ENCODE measurements at places on chromosomes 12 and 14.

DNA sequence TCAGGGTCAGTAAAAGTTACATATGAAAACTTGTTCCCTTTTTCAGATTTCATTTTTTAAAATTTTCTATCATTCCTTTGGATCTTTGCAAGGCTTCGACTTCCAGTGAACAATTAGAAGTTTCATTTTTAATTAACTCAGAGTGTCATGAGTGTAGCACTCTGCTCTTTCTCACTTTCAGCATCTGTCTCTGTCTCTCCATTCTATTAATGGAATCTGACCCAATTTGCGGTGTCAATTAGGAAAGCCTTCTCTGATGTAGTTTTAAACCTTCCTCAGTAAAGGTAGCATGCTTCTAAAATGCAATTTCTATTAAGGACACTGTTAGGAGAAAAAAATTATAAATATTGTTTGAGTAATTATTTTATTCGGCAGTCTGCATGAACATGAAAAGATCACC, 68.3 kb downstream of the SLC38A1 start:
- DNase-seq = no peak

DNA sequence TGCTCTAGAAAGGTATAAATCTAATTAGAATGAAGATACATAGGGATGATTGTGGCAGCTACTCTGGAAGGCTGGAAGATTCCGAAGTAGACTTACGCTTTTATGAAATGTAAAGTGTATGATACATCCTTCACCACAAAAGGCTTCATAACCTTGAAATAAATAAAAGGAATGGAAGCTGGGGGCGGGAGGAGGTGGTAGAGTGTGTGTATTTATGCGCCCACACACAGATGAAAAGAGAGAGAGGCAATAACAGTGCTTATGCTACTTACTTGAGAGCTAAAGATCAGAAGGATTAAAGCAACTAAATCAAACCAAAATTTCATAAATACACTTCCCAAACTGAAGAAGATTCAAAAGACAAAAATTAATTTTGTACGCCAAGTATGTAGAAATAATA, 30.4 kb downstream of the CBX5 start:
- DNase-seq = no peak

- no peak for DNase-seq
These were observed 32.5 kb downstream of the MMAB start for GRCh38 chr12:109540526-109541412.

DNA sequence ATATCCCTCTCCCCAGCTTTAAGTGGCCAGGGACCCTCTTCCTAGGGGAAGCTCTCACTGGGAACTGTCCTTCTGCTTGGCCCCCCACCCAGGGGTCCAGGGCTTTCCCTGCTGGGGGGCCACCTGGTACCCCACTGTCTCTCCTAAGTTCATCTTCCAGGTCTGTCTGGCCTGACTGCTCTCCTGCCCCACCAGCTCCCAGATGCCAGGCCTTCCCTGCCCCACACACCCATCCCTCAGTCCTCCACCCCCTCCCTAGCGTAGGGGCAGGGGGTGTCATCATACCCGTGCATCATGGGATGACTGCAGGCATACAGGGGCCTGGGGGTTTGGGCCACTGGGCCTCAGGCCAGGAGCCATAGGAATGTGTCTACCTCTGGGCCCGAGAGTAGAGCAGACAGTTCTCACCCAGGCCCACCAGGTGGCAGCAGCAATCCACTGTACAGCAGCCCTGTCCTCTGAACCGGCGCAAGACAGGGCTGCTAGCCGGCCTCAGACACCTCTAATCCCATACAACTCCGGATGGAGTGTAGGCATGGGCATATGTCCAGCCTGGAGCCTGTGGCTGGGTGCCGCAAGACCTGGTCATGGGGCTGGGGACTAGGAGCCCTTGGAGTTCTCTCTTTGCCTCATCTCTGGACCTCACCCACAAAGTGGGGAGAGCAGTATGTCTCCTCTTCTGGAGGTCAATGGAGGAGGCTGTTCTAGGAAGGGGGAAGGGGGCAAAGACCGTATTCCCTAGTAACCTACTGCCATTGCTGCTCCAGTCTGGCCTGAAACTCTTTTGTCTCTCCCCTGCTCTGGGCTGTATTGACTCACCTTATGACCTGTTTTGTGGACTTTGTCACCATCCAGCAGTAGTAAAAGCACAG, 10.0 kb upstream of the SMARCD1 start:
- peak; percentile 25 for DNase-seq

DNA sequence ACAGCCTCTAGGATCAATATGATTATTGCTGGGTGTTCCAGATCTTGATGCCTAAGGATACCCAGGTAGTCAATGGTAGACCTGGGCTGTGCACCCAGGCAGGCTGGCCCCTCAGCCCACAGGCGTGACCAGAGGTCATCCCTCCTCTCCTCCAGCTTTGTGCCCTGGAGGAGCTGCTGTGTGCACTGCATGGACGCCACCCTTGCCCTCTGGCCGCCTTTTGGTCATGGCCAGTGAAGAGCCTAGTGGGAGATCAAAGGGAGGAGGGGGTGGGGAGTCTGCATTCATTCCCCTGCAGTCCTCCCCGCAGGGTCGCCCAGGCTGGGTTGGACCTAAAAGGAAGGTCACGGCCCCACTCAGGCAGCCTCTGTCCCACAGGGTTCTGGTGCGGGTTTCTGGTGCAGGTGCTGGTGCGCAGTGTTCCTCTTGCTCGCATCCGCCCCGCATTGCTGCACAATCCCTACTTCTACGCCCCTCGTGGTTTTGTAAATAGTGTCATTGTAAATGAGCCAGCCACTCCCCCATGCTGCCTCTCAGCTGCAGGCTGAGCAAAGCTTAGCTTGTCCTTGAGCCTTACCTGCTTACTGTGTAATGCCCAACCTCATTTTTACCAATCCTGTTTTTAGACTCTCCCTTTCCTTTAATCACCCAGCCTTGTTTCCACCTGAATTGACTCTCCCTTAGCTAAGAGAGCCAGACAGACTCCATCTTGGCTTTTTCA, 55.3 kb downstream of the PSMA6 start:
- no peak for DNase-seq

- DNase-seq = no peak
These were observed 74.4 kb downstream of the POLR3B start for GRCh38 chr12:106431839-106432411.

GRCh38 chr14:37890095-37890494, 294.7 kb downstream of the TTC6 start:
- no peak for DNase-seq

- no peak for DNase-seq
These were observed 15.1 kb downstream of the FKBP11 start for GRCh38 chr12:48910196-48910595.

DNA sequence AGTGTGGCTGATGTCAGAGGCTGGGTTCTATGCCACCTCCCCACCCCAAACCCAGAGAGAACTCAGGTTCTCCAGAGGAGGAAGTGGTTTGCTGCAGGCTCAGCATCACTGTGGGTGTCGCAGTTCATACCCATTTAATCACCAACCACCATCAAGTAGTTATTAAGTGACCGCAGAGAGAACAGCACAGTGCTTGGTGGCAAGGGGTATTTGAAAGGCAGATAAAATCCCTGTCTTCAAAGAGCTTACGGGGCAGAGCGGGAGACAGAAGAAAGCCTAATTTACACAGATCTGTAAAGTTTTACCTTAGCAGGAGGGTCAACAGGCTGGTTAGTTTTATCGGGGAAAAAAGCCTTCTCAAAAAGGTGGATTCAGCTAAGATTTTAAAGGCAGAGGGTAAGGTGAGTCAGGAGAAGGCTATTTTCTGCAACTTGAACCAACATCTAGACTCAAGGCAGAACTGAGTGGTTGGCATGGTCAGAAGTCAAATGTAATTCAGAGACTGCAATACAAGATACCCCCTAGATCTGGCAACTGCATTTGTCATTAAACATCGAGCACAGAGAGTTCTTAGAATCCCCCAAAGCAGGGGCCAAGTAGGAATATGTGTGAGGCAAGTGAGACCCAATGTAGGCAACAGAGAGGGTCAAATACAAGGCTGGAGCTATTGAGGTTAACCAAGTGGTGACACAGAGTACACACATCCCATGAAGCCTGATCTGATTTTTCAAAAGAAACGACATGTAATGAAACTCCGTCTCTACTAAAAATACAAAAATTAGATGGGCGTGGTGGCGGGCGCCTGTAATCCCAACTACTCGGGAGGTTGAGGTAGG, 13.2 kb downstream of the PXN start:
- DNase-seq = no peak

GRCh38 chr12:112303004-112303403, 79.2 kb downstream of the HECTD4 start:
- no peak for DNase-seq

DNA sequence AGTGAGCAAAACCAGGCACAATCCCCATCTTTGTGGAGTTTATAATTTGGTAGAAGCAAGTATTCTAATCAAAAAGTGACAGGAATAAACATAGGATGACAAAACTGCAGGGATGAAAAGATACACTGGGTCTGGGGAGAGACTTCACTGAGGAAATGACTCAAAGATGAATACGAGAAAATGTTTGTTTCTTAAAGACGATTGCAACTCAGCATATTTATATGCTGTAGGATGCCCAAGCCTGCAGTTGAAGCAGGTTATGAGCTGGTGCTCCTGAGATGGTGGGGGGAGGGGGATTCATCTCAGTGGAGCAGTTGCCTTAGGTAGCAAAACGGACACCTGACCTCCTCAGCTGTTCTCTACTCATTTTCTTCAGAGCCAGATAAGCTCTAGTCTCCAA, 13.4 kb upstream of the SLC38A4 start:
- no peak for DNase-seq

DNA sequence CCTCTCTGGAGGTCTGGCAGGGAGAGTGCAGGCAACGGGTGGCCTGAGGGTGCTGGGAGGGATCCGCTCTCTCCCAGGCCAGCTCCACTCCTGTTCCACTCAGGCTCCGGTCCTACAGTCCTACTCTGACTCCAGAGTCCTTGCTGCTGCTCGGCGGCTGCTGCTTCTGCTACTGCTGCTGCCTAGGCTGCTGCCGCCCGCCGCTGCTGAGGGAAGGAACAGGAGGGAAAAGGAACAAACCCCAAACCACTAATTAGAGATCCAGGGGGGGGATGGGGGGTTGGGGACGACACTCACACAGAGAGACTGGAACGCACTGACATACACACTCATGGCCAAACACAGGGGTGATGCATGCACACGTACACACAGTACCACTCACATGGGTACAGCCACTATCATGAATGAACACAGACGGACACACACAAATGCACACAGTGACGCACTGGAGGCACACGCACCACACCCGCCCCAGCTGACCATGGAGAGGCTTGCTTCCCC, at the start of gene SP7:
SP7 (minus strand) TSS at position 174 of the 501 bp plus-strand sequence. CDS start 708 bp downstream, outside the sequence.
- no peak for DNase-seq

DNA sequence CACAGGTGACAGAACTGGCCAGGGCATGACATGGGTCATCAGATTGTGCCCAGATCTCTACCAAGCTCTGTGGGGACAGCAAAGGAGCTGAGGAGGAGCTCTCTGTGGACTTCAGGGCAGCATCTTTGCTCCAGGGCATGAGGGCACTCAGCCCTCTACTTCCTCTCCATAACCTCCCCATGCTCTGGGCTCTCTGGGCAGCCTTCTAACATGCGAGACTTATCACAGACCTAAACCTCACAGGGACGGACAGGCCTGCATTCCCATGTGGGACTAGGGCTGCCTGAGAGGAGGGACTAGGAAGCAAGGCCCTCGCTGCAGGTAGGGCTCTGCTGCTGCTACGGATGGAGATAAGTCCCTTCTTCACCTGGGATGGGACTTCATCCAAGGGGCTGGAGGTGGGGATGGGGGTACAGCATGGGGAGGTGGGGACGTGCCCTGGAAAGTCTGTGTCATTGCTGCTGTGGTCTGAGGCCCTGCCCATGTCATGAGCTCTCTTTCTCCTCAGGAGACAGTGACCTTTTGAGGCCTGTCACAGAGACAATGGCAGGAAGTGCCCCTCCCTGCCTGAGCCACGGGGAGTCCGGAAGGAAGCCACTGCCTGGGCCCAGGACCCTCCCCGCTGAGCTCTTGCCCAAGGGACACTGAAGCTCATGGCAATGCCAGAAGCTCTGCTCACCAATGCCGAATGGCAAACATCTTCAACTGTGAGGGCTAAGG, 44.1 kb downstream of the PITPNM2 start:
- no peak for DNase-seq

GRCh38 chr12:93482721-93483120, 15.4 kb downstream of the MRPL42 start:
- DNase-seq = no peak

DNA sequence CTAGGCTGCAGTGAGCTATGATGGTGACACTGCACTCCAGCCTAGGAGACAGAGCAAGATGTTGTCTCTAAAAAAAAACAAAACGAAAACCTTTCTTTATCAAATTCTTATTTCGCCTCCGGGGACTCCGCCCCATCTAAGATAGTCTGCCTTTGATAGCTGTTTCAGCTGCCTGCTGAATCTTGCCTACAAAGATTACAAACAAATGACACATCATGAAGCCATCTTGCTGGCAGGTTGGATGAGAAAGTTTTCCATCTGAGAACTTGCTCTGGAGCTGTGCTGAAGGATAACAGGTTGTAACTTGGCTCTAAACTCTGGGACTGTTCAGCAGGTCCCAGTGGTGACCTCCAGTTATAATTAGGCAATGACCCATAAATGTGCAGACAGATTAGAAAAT, 41.8 kb upstream of the AEBP2 start:
- DNase-seq = no peak

DNA sequence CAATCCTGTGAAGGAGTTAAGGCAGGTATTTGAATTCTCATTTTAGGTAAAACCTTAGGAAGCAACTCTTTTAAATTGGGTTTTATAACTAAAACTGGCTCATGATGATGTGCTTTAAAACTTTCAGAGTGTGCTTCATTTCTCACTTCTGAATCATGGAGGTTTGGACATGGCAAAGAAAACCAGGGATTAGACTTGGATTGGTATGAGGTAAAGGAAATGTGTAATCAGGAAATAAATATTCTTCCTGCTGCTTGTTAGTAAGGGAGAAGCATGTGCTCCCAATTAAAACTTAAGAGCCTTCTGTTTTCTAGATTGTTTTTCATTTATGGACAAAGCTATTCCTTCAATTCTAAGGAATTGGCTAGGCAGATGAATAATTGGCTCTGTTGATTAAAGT, 57.4 kb downstream of the FBXO33 start:
- no peak for DNase-seq

DNA sequence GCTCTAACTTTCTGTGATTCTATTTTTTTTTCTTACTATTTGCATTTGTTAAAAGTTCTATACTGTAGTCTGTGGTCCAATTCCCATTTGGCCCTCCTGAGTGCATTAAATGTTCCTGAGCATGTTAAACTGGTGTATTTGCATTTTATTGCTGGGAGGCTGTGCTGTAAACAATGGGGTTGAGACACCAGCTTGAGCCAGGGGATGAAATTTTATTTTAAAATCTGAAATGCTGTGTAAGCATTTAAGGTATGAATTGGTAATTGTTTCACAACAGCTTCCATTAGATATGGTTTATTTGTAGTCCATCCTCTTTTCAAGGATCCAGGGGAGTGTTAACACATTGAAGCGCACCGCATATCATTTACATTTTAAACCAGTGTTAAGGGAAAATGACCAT, 89.9 kb upstream of the RFX4 start:
- no peak for DNase-seq

Measured in substantia nigra (tissue), 51 donors.